ENCODE measurements at places on chromosomes 2 and 18.

DNA sequence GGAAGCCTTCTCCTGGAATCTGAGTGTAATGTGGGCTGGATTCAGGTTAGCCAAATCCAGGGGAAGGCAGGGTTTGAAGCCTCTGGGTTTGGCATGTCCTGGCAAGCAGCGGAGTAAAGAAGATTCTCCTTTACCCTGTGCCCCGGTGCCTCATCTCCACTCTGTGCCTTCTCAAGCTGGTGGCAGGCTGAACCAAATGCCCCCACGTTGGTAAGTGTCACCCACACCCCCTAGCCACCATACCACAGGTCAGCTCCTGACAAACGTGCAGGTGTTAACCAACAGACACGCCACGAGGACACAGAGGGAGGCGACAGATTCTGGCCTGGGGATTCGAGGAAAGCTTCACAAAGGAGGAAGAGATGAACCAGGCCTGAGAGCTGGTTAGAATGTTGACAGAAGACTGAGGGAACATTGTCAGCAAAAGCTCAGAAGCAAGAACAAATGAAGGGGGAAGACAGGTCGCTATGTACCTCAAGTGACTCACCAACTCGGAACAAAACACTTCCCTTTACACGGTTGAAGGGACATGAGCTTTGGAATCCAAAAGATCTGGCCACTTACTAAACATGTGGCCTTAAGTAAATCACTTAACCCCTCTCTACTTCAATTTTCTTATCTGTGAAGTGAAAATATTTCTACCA is 85.2 kb upstream of the LCLAT1 start:
- no peak for DNase-seq

DNA sequence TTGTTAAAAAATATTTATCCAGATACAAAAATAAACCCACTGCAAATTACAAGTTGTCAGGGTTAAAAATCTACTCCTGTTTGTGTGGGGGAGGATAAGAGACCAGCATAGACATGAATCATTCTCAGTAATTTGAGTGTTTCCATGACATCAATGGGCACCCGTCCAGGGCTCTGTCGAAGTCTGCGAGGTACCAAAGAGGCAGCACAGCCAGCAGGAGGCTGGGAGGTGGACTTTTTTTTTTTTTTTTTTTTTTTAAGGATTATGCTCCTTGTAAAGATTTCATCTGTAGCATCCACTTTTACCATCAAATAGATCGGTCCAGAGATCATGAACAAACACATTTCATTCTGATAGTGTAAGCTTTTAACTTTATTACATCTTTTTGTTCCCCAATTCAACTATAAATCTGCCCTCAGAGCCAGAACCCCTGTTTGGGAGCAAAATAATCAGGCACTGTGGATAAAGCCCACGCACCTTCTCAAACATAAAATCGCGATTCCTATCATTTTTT is 182.0 kb downstream of the TCF4 start:
- no peak for DNase-seq

- no peak for DNase-seq
These were observed 185.2 kb downstream of the ALPK2 start for GRCh38 chr18:58443671-58444070.

DNA sequence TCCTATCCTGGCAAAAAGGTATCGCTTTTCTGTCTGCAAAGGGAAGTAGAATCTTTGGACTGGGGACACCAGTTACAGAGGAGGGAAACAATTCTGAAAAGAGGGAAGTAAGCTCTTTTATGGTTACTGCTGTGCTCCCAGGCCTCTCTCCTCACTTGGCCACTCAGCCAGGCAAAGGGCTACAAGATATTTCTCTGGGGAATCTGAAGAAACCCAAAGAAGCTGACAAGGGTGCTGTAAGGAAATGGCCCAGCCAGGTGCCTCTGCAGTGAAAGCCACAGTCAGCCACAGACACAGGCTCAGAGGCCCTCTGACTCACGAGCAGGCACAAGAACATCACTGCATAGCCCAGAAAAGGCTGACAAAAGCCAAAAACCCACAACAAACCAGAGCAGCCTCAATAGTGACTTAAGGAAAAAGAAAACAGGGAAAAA is 5.8 kb downstream of the HDLBP start:
- DNase-seq, result no peak

Data from ecto neural progenitor cell (in vitro differentiated cells).